ENCODE measurements at places on chromosomes 6 and 20.

GRCh38 chr6:122709922-122710512 lies 69.5 kb upstream of the FABP7 start:
- DNase-seq = no peak

DNA sequence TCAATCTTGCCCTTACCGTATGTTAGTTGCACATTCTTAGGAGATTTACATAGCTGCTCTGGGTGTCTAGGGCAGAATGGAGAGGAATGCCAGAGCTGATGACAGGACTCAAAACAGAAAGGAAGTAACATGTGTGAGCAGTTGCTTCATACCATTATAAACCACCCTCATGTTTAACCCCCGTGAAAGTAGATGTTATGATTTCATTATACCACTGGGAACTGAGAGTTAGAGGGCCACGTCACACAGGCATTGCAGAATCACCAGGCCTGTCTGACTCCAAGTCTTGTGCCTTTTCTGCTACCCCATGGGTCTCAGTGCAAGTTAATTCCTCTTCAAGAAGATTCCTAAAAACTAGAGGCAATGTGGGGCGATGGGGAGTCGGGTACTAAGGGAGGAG lies 23.5 kb upstream of the SIM1 start:
- DNase-seq = no peak

GRCh38 chr6:168052291-168052891 lies 26.6 kb downstream of the FRMD1 start:
- no peak for DNase-seq

DNA sequence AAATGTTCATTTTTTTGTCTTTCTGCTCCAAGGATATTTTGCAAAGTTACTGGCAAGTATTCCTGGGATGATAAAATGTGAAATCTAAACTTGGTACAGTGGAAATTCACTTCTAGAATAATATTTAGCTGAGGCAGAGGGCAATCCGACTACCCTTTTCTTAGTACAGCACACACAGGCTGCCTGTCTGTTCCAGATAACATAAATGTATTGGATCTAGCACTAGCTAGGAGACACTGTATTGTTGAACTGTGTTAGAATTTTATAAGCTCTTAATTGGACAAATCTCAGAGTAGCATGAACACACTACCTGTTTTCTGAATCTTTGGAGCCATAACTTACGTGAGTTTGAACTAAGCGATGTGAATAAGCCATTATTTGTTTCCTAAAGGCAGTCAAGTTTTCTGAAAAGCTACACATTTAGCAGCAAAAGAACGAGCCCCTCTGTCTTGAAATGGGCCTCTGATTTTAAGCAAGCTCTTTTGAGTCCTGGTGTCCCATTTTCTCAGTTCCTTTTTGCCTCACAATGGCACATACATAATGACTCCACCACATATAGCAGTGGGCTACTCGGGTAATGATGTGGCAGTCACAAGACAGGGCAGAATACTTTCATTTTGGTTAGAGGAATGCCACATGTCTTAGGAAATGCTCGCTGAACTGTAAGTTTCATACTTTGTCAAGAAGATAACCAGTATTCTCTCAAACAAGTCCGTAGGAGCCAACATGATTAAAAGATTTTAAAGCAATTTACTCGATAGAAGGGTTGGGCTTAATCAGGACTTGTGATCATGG lies 116.5 kb upstream of the ESR1 start:
- DNase-seq = peak; percentile 12

GRCh38 chr6:143150281-143150680 lies 89.6 kb downstream of the AIG1 start:
- DNase-seq = no peak

- no peak for DNase-seq
Measured at GRCh38 chr20:37955511-37955910, 52.6 kb downstream of the VSTM2L start.

GRCh38 chr6:20620043-20620442 lies 85.8 kb downstream of the CDKAL1 start:
- no peak for DNase-seq

DNA sequence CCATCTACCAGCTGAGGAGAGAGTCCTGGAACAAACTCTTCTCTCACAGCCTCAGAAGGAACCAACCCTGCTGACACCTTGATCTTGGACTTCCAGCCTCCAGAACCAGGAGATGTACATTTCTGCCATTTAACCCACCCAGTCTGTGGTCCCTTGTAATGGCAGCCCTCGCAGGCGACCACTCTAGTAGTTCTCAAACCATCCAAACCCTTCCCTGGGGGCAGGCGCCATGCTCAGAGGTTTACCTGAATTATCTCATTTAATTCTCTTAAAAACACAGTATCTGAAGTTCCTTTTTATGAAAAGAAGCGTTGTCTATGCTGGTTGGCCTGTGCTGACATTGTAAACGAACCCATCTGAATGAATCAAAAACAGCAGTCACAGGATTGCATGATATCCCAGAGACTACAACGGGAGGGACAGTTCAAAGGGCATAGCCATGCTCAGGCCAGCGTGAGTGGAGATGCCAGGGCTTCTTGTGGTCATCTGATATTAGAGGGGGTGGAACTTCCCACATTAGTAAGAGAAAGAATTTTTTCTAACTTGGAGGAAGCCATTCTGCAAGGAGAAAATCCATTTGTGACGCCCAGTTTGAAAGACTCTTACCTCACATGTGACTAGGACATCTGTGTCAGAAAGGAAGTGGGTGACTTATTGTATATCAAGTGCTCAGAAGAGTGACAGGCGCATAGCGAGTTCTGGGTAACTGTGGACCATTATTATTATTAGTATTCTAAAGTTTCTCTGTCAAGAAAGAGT lies 17.2 kb upstream of the TAGAP start:
- DNase-seq = peak; percentile 46

DNA sequence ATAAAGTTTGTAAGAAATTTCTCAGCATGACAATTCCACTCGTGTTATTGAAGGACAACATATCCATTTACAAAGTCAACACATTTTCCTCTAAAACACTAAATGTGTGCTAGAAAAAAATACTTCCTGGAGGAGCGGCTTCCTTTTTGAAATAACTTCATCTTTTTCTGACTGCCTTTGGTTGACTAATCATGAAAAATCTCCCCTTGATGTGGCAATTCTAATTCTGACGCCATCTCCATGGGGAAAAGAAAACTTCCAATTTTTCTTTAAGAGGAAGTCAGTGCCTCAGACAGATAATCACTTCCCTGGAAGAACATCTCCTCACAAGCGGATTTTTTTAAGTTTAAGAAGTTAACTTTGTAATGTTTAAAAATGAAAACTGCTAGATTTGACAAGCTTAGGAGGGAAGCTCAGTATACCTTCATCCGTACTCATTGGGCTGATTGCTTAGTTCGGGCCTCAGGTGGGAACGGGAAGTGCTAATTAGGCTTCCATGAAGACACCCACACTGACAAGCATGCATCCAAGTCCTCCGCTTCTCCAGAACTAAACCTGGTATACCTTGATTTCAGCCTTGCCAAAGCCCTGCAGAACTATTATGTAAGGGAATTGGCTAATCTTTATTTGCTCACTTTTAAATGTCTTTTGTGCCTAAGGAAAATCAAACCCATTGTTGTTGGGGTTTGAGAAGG lies 35.1 kb upstream of the DUSP22 start:
- DNase-seq = no peak

DNA sequence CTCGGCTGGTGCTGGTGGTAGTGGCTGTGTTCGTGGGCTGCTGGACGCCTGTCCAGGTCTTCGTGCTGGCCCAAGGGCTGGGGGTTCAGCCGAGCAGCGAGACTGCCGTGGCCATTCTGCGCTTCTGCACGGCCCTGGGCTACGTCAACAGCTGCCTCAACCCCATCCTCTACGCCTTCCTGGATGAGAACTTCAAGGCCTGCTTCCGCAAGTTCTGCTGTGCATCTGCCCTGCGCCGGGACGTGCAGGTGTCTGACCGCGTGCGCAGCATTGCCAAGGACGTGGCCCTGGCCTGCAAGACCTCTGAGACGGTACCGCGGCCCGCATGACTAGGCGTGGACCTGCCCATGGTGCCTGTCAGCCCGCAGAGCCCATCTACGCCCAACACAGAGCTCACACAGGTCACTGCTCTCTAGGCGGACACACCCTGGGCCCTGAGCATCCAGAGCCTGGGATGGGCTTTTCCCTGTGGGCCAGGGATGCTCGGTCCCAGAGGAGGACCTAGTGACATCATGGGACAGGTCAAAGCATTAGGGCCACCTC lies 8.8 kb downstream of the NPBWR2 start:
- DNase-seq = no peak

DNA sequence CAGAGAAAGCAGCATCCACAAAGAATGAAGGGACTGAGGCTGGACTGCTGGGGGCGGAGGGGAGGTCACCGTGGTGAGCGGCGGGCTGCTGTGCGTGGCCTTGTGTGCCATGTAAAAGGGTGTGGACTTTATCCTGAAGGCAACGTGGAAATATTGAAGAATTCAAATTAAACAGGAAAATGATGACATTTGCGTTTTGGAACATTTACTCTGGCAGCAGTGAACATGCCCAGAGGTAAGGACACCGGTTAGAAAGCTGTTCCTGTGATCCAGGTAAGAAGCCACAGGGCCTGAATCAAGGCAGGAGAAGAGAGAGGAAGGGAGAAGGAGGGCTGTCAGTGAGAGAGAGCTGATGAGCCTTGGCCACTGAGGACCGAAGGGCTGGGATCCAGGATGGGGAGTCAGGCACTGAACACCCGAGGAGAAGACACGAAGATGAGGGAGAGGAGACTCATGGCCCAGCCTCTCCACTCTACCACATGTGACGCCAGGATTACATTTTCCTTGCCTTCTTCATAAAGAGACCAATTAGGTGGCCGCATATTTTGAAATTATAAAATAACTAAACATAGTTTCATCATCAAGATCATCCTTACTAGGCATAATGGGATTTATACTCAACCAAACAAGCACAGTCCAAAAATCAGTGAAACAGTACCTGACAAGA lies 58.4 kb downstream of the TRAM2 start:
- no peak for DNase-seq

DNA sequence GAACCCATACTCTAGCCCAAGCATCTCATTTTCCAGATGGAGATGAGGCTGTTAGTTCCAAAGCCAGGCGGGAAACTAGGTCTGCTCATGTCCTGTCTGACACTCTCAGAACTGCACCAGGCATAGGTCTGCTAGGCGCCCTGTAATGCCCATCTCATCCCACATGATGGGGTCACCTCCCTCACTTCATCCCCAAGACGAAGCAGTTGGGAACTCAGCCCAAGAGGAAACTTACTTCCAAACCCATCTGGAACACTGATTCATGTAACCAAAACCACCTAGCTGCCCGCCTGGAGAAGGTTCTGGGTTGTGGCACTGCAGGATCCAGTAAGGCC lies 119.4 kb upstream of the PRND start:
- no peak for DNase-seq

GRCh38 chr20:8722277-8722928 lies 346.5 kb upstream of the PLCB4 start:
- DNase-seq = no peak

GRCh38 chr6:135014353-135014832 lies 40.2 kb downstream of the HBS1L start:
- peak; percentile 21 for DNase-seq

GRCh38 chr20:9332791-9333479 lies 181.5 kb upstream of the LAMP5 start:
- DNase-seq = no peak

GRCh38 chr6:108186226-108186625 lies 20.4 kb downstream of the NR2E1 start:
- DNase-seq = no peak

GRCh38 chr6:50076431-50076830 lies 26.7 kb upstream of the DEFB112 start:
- no peak for DNase-seq

GRCh38 chr6:88761237-88762031 lies 202.0 kb downstream of the RNGTT start:
- no peak for DNase-seq

DNA sequence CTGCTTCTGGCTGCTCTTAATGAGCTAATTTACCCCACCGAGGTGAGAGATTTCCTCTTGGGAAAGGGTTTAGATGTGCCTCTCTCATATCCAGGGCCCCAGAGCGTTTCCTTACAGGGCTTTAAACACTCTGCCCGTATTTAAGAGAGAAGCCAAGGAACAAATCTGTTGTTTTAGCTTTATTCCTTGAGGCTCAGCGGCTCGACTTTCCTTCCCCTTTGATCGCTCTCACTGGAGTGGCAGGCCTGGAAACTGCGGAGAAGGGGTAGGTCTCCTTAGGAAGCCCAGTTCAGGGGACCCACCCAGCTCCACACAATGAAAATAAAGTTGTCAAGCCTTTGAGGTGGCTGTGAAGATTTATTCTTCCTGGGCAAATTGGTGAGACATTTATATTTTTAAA lies 132.0 kb upstream of the JAG1 start:
- no peak for DNase-seq

- DNase-seq = no peak
Measured at GRCh38 chr6:141541581-141542324, 591.0 kb upstream of the GJE1 start.

- peak; percentile 33 for DNase-seq
Measured at GRCh38 chr6:20402342-20403069, 827 bp downstream of the E2F3 start.

DNA sequence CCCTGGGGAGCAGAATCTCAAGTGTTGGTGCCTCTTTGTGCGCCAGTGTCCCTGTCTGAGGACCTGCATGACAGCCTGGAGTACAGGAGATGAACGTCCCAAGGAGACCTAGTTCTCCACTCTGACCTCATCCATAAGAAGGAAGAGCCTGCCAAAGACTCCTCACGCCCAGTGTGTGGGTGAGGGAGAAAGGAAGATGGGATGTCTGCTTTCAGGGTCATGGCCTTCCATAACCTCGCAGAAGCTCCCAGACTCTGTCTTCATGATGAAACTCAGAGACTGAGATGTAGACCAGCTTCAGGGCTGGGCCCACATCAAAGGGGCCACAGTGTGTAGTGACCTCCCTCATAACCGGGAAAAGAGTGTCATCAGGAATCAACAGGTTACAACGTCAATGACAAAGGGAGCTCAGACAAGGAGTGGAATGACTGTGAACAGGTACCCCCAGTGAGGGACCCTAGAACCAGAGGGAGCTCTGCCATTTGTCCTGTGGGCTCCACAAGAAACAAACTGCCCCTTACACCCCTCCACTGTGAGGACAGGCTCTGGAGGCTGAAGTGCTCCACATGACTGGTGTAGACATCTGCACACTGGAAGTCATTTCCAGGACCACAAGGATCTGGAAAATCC lies 8.1 kb downstream of the HLA-DQB1 start:
- DNase-seq = no peak

- no peak for DNase-seq
Measured at GRCh38 chr6:7424967-7425807, 35.6 kb downstream of the RIOK1 start.

DNA sequence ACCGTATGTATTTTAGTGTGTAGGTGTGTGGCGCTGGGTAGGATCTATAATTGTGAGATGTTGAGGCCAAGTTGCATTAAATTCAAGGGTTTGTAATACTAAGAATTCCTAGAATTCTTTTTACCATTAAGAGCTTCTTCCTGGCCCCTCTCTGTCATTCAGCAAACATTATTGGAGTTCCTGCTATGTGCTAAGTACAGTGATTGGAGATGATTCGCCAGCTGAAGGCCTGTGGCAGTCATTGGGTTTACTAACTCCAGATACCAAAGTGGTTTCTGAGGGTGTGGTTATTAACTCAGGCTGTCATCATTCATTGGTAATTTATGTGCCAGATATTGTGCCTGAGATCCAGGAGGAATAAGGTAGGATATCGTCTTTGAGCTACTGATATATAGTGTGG lies 167.1 kb downstream of the LAMA2 start:
- DNase-seq = no peak

GRCh38 chr6:18600255-18600654 lies 213.1 kb downstream of the RNF144B start:
- DNase-seq = no peak

- DNase-seq = peak; percentile 30
Measured at GRCh38 chr6:12150812-12151432, 138.8 kb downstream of the HIVEP1 start.

GRCh38 chr6:34922177-34922663 lies 33.2 kb downstream of the ANKS1A start:
- DNase-seq = no peak
